Hematopoietic multipotent progenitor cell treated with erythropoietin and hydrocortisone succinate and interleukin-3 and kit ligand, for 15 days (in vitro differentiated cells): ENCODE measurements at places on chromosomes 6 and 20.

DNA sequence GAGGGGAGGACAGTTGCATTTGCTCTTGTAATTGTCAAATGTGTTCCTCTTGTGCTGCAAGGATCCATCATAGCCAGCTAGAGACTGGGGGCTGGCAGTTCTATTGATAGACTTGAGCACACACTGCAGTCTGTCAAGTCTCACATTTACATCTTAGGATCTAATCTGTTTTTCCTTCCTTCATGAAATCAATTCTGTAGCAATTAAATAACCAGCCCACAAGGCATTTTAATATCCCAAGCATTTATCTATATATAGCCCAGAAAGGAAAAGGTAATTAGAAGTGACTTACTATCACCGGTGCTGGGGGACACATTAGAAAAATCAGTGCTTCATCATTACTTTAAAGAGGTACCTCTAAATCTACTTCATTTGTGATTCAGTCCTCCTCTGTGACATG is 143.0 kb upstream of the STXBP5 start:
- no peak for DNase-seq

DNA sequence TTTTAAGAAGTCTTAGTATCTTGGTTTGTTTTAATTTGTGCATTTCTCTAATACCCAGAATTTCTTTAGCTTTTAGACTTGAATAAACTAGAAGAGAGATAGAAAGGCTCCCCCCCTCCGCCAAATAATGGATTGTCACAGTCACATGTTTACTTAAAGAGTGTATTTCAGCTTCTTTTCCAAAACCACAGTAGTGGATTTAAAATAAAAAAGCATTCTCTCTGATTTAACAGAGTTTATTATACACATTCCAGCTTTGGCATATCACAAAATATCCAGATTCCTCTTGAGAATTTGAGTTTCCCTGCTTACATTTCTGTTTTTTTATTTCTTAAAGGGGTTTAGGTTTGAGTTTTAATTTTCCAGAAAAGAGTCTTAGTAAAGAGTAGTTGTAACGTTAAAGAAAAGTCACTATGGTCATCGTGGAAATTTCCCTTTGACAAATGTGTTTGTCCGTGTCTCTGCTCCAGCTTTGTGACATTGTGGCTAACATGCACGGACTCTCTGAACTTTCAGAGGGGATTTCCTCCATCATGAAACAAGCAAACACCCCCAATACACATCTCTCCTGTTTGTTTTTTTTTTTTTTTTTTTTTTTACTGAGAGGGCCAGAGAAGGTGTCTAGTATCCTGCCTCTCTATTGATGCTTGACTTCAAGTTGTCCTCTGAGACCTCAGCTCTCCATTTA is 113.5 kb upstream of the SUPT3H start:
- no peak for DNase-seq

DNA sequence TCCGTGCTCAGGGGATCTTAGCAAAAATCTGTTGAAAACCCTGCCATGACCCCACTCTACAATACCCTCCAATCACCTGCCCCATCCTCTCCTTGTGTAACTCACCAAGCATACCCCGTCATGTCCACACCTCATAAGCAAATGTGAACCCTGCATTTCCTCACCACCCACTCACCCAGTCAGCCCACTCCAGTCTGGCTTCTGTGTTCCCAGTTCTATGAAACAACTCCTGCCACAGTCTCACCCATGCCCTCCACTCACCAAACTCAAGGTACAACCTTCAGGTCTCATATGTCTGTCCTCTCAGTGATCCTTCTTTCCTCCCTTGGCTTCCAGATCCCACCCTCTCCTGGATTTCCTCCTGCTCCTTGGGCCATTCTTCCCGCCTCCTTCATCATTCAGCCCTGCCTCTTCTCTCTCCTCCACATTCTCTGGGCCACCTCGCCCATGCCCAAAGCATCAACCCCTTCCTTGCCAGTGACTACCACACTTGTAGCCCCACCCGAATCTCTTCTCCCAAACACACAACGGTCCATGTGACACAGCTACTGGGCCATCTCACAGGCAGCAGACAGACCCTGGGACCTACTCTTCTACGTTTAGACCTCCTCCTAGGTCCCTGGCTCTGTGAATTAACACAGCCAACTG is 8.8 kb downstream of the DDRGK1 start:
- no peak for DNase-seq

GRCh38 chr6:55782275-55782674 is 93.1 kb downstream of the BMP5 start:
- no peak for DNase-seq

DNA sequence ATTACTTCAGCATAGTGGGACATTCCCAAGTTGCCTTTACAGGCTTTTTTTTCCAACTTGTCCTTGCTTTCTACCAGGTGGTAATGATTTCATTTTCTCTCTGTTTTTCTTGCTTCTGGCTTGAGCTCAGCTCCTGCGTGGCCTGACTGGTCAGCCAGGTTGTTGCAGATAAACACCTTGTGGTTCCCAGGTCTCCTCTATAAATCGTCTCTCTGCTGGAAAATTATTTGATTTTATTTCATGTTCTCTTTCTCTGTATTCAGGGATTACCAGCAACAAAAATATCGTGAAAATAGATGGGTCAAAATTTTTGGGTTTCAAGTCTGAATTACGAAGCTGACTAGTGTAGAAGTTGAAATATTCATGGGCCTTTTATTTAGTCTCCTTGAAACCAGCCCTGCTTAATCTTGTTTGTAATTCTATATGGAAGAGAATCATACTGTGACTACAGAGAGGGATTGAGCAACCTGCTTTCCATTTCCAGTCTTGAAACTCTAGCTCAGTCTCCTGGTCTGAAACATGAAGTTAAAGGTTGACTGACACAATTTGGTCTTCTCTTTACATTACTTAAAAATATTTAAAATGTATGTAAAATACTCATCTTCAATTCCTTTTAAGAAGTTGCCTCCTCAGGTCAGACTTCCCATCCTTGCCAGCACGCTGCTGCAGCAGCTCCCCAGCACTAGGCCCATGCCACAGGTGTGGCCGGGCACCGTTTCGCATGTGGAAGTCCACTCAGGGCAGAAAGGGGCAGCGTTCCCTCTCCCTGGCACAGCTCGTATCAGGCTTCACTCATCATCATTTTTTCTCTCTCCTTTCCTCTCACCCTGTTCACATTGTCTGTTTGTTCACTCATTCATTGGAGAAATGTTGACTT is 7.1 kb downstream of the DUSP22 start:
- no peak for DNase-seq

DNA sequence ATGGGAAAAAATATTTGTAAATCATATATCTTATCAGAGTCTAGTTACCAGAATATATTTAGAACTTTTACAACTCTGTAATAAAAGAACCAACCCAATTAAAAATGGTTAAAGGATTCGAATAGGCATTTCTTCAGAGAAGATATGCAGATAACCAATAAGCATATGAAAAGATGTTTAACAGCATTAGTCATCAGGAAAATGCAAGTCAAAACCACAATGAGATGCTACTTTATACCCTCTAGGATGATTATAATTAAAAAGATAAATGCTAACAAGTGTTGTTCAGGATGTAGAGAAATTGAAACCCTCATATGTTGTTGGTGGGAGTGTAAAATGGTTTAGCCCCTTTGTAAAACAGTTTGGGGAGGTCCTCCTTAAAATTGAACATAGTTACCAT is 94.1 kb downstream of the LRRC1 start:
- no peak for DNase-seq

GRCh38 chr6:53701333-53702218 is 36.0 kb upstream of the KLHL31 start:
- DNase-seq, result no peak

DNA sequence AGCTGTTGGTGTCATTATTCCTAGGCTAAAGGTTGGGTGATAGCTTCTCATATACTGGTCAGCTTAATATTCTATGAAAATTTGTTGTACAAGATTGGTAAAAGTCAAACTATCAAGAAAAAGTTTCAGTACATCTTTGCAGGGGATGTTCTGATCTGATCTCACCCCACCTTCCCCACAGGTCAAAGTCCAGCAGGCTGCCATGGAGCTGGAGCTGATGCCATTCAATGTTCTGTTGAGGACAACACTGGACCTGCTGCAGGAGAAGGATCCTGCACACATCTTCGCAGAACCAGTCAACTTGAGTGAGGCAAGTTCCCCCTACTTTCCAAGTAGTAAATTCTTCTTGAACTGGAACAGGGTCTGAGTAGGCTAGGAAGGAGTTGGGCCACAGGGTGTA is 13.1 kb downstream of the BRPF3 start:
- DNase-seq, result no peak

DNA sequence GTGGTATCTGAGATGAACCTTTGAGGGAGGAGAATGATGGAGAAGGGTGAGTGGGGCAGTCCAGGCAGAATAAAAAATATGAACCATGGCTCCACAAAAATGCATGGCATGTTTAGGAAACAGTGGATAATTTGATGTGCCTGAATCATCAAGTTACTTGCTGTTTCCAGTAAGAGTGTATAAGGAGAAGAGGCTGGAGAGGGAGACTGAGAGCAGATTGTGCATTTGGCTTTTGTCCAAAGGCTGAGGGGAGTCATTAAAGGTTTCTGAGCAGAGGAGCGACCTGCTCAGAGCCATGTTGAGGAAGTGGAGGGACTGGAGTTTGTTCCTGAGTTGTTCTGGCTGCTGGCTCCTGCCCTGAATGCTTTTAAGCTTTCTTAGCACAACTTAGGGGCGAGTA is 6.1 kb downstream of the MMP24 start:
- DNase-seq, result no peak

DNA sequence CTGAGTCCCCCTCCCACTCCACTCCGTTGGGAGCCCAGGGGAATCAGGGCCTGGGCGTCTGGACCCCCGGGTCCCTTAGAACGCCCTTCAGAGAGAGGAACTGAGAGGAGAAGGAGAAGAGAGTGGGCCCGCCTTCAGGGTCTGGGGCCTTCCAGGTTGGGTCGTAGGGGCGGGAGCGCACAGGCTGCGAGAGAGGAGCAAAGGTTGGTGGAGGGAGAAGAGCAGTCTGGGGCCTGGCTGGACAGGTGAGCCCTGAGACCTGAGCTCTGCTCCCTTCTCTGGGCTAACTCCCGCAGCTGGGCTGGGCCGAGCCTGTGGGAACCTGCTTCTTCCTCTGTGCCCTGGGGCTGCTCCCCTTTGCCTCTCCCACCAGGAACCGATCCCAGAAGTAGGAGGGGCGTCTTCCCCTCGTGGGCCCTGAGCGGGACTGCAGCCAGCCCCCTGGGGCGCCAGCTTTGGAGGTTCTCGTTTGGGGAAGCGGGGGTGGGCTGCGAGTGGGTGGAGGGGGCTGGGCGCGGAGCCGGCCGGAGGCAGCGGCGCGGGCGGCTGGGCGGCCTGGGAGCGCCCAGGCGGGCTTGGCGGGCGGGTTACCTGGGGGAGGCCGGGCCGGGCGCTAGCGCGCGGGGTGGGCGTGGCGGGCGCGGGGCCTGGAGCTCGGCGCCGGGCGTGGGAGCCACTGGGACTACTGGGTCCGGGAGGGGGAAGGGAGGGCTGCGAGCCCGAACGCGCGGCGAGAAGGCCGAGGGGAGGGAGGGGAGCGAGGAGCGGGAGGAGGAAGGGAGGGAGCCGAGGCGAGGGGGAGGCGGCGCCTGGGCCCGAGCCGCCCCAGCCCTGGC is at the start of gene DDR1:
DDR1 (plus strand) TSS at position 835 of the 836 bp plus-strand sequence. CDS start 4,211 bp downstream, outside the sequence.
- no peak for DNase-seq

DNA sequence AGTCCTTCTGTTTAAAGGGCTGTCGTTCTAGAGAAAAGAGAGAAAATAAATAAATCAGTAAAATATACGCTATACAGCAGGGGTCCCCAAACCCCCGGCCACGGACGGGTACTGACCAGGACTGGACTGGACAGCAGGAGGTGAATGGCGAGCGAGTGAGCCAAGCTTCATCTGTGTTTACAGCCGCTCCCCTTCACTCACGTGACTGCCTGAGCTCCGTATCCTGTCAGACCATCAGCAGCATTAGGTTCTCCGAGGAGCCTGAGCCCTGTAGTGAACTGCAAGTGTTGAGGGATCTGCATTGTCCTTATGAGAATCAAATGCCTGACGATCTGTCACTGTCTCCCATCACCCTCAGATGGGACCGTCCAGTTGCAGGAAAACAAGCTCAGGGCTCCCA is 76.5 kb downstream of the ZNF217 start:
- DNase-seq, result no peak

DNA sequence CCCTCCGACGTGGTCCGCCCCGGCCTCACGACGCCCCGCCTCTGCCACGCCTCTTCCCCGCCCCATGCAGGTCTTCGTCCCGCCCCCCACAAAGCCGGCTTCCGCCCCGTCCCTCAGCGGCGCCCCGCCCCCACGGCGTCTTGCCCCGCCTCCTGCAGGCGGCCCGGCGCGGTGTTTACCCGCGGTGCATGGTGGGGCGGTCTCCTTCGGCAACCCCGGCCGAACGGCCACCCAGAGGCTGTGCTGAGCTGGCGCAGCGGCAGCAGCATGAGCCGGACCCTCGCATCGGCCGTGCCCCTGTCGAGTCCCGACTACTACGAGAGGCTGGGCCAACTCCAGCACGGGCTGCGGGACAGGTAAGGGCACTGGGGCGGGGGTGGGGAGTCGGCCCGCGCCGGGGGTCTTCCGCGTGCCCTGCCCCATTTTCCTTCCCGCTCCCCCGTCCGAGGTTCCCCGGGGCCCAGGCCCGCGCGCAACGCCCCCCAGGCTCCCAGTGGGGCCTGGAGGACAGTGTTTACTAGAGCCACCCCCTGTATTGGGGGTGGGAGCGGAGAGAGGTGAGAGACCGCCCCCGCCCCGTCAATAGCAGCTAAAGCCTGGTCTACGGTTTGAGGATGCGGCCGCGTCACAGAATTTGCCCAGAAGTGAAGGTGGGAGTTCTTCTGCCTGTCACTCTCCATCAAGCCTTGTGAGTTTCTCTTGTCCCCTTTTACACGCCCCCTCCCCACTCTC is at the start of gene KIZ:
KIZ (plus strand) TSS at position 234 of the 732 bp plus-strand sequence; CDS start at position 268, 34 bp downstream.
- peak; percentile 95 for DNase-seq

DNA sequence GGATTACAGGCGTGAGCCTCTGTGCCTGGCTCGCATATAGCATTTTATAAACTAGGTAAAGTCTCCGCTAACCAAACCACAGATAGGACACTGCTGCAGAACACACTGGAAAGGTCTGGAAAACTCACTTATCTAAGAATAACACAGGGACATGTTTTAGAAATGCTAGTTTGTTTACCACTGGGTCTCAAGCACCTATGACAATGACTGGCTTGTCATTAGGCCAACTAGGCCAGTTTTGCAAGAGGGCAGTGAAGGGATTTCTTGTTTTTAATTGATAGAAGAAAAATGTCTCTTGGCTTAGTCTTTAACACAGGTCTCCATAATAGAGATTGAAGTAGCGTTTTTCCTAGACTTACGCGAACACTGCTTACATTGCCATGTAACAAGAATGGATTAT is 201.4 kb downstream of the TMEM242 start:
- no peak for DNase-seq
